NCI-H524 (cell line): ENCODE measurements at places on chromosomes 13 and 19.

- no peak for DNase-seq
These were observed 238 bp downstream of the ZNF260 start for GRCh38 chr19:36527873-36528193.

DNA sequence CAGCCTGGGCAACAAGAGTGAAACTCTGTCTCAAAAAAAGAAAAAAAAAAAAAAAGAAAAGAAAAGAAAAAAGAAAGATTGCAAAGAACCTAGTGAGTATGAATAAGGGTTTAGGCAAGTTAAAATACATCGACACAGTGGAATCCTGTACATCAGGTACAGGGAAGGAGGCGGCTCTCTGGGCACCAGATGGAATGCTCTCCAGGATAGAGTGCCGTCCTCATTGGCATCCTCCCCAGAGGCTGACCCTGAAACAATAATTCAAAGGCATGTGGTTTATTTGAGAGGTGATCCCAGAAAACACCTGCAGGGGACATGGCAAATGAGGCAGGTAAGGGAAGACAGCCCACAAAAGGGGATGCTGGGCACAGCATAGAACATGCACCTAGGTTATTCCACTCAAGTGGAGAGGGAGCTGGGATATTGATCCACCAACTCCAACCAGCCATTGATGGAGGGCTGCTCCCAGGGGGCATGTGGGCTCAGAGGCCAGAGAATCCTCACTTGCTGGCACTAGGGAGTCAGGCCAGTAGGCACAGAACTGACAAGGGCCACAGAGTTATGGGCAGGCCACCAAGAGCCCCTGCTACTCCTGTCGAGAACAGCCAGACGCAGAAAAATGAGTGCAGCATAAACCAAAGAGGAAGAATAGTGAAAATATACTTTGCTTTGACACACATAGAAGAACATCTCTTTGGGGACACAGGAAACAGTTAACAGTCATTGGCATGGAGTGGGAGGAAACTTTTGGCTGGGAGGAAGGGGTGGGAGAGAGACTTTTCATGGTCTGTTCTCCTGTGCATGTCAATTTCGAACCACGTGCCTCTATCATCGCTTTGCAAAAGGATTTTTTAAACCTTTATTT lies 4.2 kb downstream of the TSPAN16 start:
- no peak for DNase-seq

- no peak for DNase-seq
These were observed 184.7 kb downstream of the LACC1 start for GRCh38 chr13:44064357-44064756.

- DNase-seq, result no peak
These were observed at the start of gene KLK3 for GRCh38 chr19:50854636-50855410. Gene KLK3, plus strand, starts transcription at chr19:50854915. Its CDS starts 41 bp downstream, at chr19:50854956.

DNA sequence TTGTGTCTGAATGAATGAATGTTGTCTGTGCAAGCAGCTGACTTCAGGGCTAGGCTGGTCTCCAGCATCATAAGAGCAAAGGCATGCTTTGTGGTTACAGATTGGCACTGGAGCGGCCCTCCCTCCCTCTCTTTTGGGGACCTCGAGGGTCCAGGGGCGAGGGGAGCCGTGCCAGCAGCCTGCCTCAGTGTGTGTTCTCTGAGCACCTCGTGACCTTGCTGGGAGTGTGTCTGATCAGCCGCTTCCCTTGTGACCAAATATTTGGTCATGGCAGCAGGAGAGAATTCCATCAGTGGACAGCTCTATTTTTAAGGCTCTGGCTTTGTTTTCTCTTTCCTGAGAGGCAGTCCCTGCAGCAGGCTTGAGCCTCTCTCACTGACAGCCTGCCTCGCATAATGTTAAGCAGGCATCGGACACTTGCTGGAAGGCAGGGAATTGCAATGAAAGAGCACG lies 329.7 kb downstream of the UQCRFS1 start:
- no peak for DNase-seq

DNA sequence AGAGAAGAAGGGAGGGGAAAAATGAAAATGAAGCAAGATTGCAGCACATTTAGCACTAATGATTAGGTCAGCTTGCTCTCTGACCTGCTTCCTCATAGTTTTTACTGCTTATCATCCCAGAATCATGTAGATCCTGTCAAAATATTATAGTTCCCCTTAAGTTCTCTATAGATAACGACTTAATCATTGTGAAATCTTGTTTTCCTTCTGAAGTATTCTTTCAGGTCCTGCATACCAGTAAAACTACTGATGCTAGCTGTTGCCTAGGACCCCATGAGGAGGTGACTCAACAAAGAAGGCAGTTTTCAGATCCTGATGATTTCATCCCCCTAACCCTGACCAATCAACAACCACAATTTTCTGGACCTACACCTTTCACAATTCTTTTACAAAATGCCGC lies 1131.7 kb downstream of the SLITRK5 start:
- no peak for DNase-seq

- DNase-seq, result no peak
These were observed 14.0 kb upstream of the URI1 start for GRCh38 chr19:29927944-29928625.

GRCh38 chr19:7888145-7888825 lies at the start of gene LRRC8E:
Gene LRRC8E, plus strand, starts transcription at chr19:7888510. Its CDS starts 7,094 bp downstream, at chr19:7895604.
- no peak for DNase-seq

- DNase-seq, result no peak
These were observed 517.7 kb downstream of the MYO16 start for GRCh38 chr13:109146912-109147647.
